Epithelial cell of umbilical artery (primary cell): ENCODE measurements at places on chromosomes 3 and 15. TPM values are rescaled to one million over a fixed set of nuclear protein-coding genes. Genes with fewer than 3 reads are reported as not detected.

Gene SGO1
- total RNA-seq: 7.5 and 9.3 TPM in 2 replicates

Gene XYLB
- total RNA-seq: 2.3 and 3.0 TPM in 2 replicates

Gene ITPKA
- 0.46 and 0.65 TPM in 2 replicates for total RNA-seq

Gene P2RY14
- total RNA-seq: not detected in 2 replicates

Gene KNG1
- not detected in 2 replicates for total RNA-seq

Gene SLC22A13
- total RNA-seq: not detected in 2 replicates

Gene KNSTRN
- 55.2 and 80.5 TPM in 2 replicates for total RNA-seq

Gene NR2F2
- total RNA-seq: 0.91 and 0.97 TPM in 2 replicates

Gene FGF12
- total RNA-seq: 0.15 and 1.6 TPM in 2 replicates

Gene C2CD4B
- total RNA-seq: 65.3 and 94.7 TPM in 2 replicates

Gene LXN
- 91.6 and 126 TPM in 2 replicates for total RNA-seq

Gene CAMKV
- total RNA-seq: not detected in 2 replicates

Gene IMPG2
- 0.32 and 0.61 TPM in 2 replicates for total RNA-seq

Gene CLDN18
- not detected in 2 replicates for total RNA-seq

Gene CLDN11
- total RNA-seq: 98.7 and 169 TPM in 2 replicates

Gene VPS13C
- 95.1 and 104 TPM in 2 replicates for total RNA-seq

Gene UCN2
- not detected in 2 replicates for total RNA-seq

Gene NEK10
- total RNA-seq: 1.8 and 1.9 TPM in 2 replicates

Gene LTF
- not detected in 2 replicates for total RNA-seq

Gene TRH
- total RNA-seq: not detected in 2 replicates

Gene ZDHHC3
- total RNA-seq: 28.9 and 37.7 TPM in 2 replicates

Gene CA12
- total RNA-seq: 0.65 and 3.0 TPM in 2 replicates

Gene ROBO1
- 8.2 and 11.4 TPM in 2 replicates for total RNA-seq

Gene KBTBD13
- total RNA-seq: not detected in 2 replicates
